Sciatic nerve (tissue), 2 donors: ENCODE measurements at places on chromosomes 2 and 18. TPM values are rescaled to one million over a fixed set of nuclear protein-coding genes. Genes with fewer than 3 reads are reported as not detected.

DNA sequence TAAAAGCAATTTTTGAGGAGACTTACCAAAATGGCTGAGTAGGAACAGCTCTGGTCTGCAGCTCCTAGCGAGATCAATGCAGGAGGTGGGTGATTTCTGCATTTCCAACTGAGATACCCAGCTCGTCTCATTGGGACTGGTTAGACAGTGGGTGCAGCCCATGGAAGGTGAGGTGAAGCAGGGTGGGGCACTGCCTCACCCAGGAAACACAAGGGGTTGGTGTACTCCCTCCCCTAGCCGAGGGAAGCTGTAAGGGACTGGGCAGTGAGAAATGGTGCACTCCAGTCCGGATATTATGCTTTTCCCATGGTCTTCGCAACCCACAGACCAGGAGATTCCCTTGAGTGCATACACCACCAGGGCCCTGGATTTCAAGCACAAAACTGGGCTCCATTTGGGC is 419.0 kb downstream of the NUP35 start:
- DNase-seq: no peak

Gene LINC00305
- not detected for total RNA-seq

DNA sequence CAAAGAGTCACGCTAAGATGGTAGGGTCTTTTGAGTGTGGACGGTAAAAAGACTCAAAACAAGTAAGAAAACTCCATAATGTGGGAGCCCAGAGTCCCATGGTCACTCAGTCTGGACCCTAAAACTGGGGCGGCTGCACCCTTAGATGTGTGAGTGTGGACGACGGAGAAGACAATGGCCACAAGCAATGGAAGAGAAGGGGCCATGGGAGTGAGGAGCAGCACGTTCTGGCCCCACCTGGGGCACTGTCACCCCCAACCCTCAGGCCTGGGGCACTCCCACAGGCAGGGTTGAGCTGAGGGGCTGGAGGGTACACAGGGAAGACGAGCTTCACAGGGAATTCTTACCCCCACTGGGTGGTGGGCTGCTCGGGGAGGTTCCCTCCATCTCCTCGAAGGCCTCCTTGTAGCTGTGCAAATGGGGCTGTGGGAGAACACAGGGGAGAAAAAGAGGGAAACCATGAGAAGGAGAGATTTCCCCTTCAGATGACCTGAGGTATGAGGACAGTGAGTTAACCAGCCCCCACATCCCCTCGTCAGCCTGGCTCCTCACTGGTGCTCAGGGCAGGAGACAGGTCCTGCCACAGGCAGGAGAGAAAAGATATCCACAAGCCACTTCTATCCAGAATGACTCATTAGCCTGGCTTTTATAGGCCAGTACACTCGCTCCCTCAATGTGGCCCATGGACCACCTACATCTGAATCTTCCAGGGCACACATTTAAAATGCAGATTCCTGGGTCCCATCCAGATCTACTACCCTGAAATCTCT is 167.9 kb downstream of the TNS1 start:
- DNase-seq: no peak

DNA sequence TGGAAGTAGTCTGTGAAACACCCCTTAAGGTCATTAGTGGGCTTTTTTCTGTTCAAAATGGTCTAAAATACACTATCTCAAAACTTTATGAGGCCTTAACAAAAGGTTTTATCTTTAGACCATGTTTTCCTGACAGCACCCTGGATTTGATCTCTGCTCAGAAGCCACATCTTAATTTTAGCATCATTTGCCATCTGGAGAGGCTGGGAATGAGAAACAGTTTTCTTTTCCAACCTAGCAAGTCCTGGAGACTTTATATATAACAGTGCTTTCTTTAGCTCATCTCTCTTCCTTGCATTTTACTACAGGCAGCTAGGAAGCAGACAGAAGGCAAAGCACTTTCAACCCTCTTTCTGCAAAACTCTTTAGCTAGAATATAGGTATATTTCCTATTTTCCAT is 62.7 kb upstream of the CYTIP start:
- no peak for DNase-seq

DNA sequence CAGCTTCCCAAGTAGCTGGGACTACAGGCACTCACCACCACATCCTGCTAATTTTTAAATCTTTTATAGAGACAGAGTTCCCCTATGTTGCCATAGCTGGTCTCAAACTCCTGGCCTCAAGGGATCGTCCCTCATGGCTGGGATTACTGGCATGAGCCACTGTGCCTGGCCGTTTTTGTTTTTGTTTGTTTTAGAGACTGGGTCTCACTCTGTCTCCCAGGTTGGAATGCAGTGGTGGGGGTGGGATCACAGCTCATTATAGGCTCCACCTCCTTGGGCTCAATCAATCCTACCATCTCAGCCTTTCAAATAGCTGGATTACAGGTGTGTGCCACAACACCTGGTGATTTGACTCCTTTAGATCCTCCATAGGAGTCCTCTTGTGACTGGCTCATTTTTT is 19.5 kb upstream of the ZDBF2 start:
- no peak for DNase-seq

GRCh38 chr2:233928594-233929351 is 11.6 kb downstream of the TRPM8 start:
- DNase-seq: no peak

DNA sequence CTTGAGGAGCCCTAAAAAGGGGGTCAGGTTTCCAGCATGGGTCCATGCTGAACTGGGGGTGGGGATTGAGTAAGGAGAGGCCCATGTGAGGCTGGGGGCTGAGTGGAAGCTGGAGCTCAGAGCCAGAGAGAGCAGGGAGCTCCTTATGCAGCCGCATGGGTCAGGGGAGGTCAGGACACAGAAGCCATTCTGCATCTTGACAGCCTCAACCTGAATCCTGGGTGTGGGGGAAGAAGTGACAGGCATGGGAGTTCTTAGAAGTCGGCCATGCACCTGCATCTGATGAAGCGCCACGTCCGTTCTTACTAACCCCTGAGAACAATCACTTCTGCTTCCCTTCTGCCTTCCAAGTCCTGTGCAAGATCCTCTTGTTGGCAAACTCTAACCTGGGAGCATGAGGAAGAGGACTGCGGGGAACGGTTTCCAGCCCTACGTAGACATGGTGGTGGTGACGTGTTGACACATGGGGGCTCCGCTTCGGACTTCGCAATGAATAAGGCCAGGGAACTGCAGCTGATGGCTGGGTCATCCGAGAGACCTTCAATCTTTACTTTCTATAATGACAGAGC is 22.3 kb downstream of the GNLY start:
- no peak for DNase-seq

DNA sequence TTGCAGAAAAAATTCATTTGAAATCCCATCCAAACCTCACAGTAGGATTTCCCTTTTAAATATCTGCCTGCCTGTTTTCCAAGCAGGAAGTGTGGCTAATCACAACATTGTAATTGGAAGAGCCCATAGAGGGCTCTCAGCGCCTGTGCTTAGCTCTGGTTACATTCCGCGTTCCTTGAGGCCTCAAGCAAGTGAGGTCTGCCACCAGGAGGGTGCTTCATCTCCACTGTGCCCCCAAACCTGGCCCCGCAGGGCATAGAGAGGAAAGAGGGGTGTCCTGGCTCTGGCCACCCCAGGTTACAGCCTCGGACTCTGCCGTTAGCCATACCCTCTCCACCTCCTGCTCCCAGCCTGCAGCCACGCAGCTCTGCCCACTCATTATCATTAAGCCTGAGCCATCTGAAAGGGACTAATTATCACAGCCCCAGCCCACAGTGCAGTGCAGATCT is 214.8 kb downstream of the SP3 start:
- DNase-seq: no peak

DNA sequence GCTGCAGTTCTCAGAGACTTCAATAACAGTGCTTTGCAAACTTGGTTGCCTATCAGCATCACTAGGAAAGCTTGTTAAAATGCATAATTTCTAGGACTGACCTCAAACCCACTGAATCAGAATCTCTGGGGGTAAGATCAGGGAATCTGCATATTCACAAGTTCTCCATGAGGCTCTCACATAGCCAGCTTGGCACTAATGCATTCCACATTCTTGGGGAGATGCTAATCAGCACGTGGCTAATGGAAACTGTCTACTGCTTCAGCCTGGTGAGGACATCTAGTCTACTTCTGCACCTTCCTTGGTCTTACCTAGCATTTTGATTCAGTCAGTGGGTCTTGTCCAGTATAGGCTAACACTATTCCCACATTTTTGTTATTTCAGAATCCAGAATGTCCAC is 56.3 kb downstream of the RBKS start:
- DNase-seq: no peak

- DNase-seq: no peak
These were observed 488 bp upstream of the RHOB start for GRCh38 chr2:20446255-20446916.

Gene RHBDD1
- 66.0 TPM for total RNA-seq

GRCh38 chr18:37778417-37779165 is 213.0 kb upstream of the CELF4 start:
- peak; percentile 73 for DNase-seq

Gene SERPINB4
- not detected for total RNA-seq

GRCh38 chr2:129936334-129936934 is 43.0 kb upstream of the RAB6C start:
- no peak for DNase-seq

Gene CAMKMT
- total RNA-seq: 11.9 TPM
